AG04449 (cell line): ENCODE measurements at places on chromosomes 6 and 20.
A peak's percentile ranks its signal among the peaks of the same experiment; 100 is the strongest.

DNA sequence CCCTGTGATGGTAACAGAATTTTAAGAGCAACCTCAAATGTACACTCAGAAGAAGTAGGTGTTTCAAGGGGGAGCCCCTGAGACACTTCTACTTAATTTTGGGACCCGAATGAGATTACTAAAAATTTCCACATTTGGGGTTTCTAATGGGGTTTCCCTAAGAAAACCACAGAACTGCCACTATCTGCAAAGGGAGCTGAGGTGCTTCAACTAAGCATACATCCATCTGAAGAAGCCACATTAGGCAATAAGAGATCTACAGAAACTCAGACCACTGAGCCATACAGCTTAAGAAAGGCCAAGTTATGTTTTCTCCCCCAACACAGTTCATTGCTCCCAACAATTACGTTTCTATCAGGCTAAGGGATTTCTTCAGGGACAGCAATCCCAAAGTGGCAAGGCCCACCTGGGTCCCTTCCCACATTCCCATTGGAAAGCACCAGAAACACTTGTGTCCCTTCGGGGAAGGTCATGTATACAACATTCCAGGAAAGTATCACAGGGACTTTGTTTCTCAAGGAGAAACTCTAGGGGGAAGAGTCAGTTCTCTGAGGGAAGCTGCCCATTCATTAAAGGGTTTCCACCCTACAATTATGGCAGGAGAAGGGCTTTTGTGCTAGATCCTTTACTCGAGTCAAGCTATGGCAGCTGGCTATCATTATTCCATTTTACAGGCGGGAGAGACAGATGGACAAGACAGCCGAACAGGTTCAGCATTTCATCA lies 5.0 kb downstream of the BCL2L1 start:
- no peak for DNase-seq

GRCh38 chr6:8069631-8070284 lies 5.6 kb upstream of the BLOC1S5 start:
- DNase-seq: no peak

DNA sequence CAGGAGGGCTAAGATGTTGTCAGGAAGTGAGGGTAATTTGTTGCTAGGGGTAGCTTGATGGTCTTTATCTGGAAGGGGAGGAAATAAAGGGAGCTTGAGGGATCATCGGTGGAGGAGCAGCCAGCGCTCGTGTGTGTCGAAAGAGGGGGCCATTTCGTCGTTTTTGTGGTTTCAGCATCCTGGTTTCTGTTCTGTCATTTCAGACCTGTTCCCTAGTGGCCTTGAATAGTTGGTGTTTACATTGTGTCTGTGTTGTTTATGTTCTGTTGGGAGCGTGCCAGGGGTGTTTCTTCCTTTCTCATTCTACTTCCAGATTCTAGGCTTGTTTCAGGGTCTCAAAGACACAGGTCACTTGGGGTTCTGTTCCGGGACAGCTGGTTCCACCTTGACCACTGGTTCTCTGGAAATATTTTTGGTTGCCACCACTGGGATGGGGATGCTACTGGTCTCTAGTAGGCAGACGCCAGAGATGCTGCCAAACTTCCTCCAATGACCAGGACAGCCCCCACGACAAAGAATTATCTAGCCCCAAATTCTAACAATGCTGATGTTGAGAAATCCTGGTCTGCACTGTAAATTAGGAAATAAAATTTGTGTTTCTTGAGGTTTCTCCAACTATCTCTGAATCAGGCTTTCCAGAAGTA lies 113.9 kb upstream of the NAA20 start:
- no peak for DNase-seq

GRCh38 chr6:91132461-91132860 lies 545.6 kb upstream of the MAP3K7 start:
- DNase-seq: no peak

- DNase-seq: no peak
Measured at GRCh38 chr6:151240036-151240685, 394 bp downstream of the AKAP12 start.

DNA sequence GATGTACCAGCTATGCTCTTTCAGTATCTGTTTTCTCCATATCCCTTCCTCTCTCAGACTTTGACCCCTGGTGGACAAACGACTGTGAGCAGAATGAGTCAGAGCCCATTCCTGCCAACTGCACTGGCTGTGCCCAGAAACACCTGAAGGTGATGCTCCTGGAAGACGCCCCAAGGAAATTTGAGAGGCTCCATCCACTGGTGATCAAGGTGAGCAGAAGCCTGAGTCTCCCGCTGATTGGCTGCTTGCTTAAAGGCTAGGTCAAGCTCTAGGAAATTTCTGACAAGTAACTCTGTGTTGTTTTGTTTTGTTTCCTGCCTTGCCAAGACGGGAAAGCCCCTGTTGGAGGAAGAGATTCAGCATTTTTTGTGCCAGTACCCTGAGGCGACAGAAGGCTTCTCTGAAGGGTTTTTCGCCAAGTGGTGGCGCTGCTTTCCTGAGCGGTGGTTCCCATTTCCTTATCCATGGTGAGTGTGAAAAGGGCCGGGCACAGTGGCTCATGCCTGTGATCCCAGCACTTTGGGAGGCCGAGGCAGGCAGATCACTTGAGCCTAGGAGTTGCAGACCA lies 28.6 kb downstream of the C6orf89 start:
- DNase-seq: no peak

DNA sequence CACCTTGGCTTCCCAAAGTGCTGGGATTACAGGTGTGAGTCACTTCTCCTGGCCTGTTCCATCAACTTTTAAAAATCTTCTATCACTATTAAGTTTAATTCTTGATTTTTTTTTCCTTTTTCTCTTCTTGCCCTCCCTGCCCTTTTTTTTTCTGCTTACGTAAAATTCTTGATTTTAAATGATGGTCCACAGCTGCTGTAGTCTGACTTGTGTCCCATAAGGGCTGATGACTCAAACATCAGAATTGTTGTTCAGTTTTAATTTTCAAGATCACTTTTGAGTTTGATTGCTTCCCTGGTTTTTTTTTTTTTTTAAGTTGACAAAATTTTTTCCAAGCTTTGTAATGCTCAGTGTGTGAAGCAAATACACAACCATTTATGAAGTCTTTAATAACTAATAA lies 61.9 kb downstream of the CBFA2T2 start:
- DNase-seq: no peak

GRCh38 chr6:42293386-42293977 lies 75.8 kb upstream of the MRPS10 start:
- DNase-seq: no peak

- DNase-seq: no peak
Measured at GRCh38 chr20:24812373-24812772, 136.7 kb upstream of the CST7 start.

- DNase-seq: no peak
Measured at GRCh38 chr6:132020138-132020581, 69.0 kb upstream of the CCN2 start.

DNA sequence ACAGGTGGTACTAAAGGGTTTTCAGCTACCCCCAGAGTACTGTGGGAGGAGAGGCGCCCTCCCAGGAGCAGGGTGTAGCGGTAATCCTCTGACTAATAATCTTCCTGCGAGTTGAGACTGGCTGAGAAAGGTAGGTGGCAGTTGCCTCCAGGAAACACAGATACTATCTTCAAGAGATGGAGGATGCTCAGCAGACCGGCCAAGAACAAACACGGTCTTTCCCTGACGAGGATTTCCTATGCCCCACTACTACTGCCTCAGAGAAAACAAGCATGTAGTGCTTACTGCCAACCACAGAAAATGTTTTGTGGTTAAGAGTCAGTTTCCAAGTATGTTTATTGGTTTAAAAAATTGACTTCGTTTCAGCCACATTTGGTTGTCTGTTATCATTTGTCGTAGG lies 26.8 kb downstream of the C6orf89 start:
- DNase-seq: peak; percentile 74

GRCh38 chr6:70184723-70185122 lies 118.2 kb downstream of the COL9A1 start:
- no peak for DNase-seq

DNA sequence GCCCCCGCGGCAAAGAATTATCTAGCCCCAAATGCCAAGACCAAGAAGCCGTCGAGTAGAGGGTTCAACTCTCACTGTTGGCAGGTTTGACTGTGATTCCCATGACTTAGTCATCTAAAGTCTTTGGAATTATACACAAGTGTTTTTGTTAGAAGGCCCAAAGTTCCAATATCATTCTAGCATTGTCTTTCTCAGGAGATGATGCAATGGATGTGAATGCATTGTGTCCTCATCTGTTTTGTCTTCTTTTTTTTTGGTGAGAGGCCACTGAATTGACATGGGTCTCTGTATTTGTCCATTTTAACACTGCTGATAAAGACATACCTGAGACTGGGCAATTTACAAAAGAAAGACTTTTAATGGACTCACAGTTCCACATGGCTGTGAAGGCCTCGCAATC lies 290.5 kb upstream of the ZFP64 start:
- DNase-seq: no peak

- DNase-seq: no peak
Measured at GRCh38 chr6:47721189-47721588, 22.8 kb downstream of the ADGRF4 start.

DNA sequence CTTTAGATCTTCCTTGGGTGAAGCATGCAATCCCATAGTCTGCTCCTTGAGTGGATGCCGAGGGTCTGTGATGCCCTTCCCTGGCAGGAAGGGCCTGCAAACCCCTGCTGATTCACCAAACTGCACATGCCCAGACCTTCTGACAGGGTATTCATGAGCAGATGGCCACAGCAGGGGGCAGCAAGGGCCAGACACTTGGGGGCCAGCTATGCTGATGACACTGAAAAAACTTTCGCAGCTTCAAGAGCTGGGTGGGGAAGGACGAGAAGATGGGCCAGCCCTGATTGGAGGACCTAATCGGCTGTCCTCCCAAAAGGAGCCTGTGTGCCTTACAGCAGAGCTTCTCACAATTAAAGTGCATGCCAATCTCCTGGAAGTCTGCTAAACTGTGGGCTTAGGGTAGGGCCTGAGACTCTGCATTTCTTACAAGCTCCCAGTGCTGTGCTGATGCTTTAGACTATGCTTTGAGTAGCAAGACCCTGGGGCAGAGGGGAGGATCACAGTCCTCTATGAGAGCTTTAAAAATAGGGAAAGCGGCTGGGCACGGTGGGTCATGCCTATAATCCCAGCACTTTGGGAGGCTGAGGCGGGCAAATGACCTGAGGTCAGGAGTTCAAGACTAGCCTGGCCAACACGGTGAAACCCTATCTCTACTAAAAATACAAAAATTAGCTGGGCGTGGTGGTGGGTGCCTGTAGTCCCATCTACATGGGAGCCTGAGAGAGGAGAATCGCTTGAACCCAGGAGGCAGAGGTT lies 15.2 kb upstream of the GDAP1L1 start:
- DNase-seq: no peak

- no peak for DNase-seq
Measured at GRCh38 chr20:31956556-31957526, 5.0 kb upstream of the PDRG1 start.

- no peak for DNase-seq
Measured at GRCh38 chr20:39342463-39342862, 380.3 kb downstream of the DHX35 start.

DNA sequence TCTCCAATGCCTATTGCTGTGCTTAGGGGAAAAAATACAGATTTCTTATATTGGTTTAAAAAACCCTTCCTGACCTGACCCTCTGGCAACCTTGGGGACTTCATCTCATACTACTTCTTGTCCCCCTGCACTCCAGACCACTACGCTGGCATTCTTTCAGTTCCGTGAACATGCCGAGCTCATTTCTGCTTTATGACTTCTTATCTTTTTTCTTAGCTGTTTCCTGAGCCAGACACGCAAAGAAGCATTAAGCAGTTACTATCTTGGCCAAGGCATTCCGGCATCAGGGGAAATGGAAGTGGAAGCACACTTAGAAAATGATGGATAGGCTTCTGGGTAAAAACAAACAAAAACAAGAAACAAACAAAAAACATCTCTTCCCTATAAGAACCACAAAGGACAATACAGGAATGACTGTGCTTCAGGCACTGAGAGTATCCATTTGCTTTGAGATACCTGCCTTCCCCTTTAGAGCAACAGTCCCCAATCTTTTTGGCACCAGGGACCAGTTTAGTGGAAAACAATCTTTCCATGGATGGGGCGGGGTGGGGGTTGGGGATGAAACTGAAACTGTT lies 4.4 kb upstream of the CCDC28A start:
- DNase-seq: no peak

DNA sequence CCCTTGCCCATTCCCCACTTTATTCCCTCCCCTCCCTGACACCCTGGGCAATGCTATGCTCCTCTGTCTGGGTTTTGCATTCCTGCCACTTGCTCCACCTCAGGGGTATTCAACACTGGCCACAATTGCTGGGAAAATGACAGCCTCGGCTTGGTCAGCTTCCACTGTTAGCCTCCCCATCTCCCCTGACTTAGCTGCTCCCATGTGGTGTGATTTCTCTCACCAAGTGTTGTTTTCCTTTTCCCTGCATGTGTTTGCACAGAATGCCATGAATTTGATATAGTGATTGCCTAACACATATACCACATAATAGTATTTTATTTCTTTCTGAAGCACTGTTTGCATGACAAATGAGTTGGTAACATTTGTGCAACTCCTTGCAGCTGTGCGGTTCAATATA lies 1.4 kb upstream of the LEMD2 start:
- DNase-seq: no peak

GRCh38 chr6:1756472-1757129 lies 146.9 kb downstream of the FOXC1 start:
- no peak for DNase-seq

DNA sequence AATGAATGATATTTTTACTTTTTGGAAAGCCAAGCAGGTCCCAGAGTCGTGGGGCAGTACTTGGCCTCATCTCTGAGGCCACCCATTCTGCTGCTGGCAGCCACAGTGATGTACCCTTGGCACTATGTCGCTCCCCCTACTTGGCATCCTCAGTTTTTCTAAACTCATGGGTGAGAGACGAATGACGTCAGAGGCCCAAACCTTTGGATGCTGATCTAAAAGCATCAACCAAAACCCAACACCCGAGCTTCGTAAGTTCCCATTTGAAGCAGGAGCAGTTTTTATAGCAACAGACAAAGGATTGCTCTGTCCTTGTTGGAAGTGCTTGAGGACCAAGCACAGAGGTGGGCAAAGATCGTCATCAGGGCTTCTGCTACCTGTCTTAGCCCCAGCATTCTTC lies 212.9 kb downstream of the PAX1 start:
- DNase-seq: no peak

DNA sequence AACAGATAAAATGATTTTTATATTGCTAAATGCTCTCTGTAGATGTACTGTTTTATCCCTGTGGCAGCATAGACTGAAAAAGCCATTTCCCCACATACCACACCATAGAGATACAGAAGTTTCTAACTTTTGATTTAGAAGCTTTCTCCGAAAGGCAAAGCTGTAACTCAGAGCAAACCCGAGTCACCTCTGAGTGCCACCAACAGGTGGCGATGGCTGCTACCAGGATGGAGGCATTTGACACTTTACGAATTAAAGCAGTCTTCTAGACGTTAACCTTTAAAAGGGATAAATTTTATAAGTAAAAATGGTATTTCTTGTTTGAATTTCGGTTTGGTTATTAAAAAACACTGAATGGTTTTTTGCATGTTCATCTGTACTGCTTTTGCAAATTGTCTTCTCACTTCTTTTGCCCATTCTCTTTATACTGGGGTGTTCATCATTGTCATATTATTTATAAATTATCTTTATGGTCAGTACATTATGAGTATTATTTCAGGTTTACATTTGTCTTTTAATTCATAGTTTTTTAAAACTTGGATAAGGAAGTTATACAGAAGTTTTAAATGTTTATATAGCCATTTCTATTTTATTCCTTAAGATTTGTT lies 201.0 kb upstream of the CEP162 start:
- peak; percentile 4 for DNase-seq
